ENCODE measurements at places on chromosomes 6 and 20. TPM values are rescaled to one million over a fixed set of nuclear protein-coding genes. Genes with fewer than 3 reads are reported as not detected.

Gene AKAP12
- total RNA-seq: 244 TPM

Gene UNC5CL
- total RNA-seq: 7.6 TPM

Gene APCDD1L
- total RNA-seq: not detected

Gene TMEM170B
- total RNA-seq: 6.1 TPM

Gene SLA2
- total RNA-seq: 0.30 TPM

Gene TPBG
- 13.0 TPM for total RNA-seq

Gene TNFRSF21
- total RNA-seq: 8.0 TPM

Gene TCF19
- 3.9 TPM for total RNA-seq

Gene HLA-DRA
- 283 TPM for total RNA-seq

All from tibial nerve (tissue), 4 donors.